ENCODE measurements at places on chromosomes 11 and 22.

- DNase-seq, result no peak
Observed at GRCh38 chr22:37213941-37214730, 1.9 kb upstream of the SSTR3 start.

DNA sequence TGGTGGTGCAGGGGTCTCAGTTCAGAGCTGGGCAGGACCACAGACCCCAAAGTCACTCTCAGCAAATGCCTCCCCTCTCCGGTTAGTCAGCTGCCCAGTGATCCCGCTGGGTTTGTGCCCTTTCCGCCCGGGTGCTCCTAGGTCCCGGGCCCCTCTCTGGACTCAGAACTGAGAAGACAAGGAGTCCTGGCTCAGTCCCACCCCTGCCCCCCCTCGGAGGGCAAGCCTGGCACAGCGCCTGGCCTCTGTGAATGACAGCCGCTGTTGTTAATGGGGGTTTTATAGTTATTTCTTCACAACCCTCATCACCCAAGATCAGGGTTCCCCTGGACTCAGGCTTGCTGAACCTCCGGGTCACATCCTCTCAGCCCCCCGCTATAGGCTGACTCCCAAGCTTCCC is 47.6 kb downstream of the ELFN2 start:
- no peak for DNase-seq

DNA sequence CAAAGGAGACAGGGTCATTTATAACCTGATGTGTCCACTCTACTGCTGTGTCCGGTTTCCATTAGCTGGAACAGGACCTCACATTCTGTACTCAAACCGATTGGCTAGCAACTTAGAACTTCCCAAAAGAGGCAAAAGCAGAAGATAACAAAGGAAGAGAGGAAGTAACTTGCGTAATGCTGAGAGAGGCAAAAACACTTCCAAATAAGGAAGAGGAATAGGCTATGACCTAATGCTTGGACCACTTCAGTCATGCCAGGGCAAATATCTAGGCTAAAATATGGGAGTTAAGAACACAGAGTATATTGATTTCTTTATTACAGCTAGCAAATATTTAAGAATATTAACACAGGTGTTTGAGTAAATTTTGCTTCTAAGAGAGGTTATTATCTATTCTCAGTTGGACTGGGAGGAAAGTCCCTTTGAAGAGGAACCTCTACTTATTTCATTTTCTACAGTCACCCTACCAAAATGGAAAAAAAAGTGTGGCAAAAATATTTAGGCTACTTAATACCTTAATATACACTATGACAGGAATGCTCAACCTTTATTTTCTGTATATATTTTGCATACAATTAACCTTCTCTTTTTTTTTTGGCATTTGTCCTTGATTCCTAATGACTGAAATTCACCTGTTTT is 499.8 kb upstream of the CHORDC1 start:
- no peak for DNase-seq

- DNase-seq, result no peak
Observed at GRCh38 chr11:64572143-64572542, 18.9 kb upstream of the SLC22A12 start.

GRCh38 chr22:46610356-46610755 is 9.8 kb upstream of the GRAMD4 start:
- no peak for DNase-seq

DNA sequence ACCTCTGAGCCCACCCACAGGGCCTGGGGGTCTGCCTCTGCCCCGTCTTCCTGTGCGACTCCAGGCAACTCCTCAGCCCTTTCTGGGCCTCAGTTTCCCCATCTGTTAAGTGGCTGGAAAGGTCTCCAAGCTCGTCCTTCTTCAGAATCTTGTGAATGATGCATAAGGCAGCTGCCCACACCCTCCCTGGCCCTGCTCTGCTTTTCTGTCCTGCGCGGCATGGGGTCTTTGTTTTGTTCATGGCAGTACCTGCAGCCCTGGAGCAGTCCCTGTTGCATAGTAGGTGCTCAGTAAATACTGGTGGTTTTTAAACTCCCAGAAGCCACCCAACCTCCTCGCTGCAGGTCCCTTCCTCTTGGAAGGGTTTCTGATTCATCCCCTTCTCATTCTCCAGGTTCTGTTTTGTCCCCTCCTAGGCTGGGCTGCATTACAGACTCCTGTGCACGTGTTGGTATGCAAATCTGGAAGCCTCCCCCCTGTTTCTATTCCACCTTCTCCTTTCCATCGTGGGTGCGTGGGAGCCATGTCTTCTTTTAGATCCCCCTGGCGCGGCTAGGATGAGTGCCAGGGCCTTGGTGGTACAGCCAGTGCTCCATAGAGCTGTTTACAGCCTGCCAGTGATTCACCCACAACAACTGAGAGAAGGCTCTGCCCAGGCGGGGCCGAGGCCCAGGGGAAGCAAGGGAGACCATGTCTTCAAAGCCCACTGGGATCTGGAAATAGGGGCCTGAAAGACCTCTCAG is 19.3 kb upstream of the SYT7 start:
- DNase-seq, result no peak

GRCh38 chr11:112363527-112363926 is 102.9 kb upstream of the PLET1 start:
- no peak for DNase-seq

DNA sequence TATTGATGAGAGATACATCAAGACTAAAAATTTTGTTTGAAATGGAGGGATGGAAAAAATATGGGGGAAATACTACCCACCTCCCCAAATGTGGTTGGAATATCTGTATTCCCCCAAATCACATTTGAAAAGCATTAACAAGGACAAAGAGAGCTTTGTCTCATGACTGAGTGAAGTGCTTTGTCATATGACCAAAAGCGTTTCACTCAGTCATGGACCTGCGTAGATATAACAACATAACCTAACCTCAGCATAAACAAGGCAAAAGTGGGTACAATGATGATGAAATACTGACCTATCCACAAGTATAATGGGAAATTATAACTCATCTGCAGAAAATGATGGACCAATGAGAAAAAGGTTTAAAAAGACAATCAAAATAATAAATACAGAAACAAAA is 418.3 kb downstream of the TBC1D22A start:
- DNase-seq, result no peak

DNA sequence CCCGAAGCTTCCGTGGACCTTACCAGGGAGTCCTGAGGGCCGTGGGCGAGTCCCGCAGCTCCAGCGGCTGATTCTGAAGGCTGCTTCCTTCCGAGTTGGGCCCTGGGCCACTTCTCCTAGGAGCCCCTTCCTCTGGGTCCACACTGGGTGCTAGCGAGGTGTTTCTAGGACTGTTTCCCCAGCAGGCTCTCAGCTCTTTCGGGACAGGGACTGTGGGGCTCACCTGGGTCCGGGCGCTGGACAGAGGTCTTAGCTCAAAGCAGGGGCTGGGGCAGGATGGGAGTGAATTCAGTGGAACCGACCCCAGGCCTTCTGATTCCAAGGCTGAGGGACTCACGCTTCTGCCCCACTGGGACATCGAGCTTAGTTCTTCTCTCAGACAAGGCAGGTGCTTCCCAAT is 29.3 kb upstream of the CSNK1E start:
- DNase-seq, result no peak

DNA sequence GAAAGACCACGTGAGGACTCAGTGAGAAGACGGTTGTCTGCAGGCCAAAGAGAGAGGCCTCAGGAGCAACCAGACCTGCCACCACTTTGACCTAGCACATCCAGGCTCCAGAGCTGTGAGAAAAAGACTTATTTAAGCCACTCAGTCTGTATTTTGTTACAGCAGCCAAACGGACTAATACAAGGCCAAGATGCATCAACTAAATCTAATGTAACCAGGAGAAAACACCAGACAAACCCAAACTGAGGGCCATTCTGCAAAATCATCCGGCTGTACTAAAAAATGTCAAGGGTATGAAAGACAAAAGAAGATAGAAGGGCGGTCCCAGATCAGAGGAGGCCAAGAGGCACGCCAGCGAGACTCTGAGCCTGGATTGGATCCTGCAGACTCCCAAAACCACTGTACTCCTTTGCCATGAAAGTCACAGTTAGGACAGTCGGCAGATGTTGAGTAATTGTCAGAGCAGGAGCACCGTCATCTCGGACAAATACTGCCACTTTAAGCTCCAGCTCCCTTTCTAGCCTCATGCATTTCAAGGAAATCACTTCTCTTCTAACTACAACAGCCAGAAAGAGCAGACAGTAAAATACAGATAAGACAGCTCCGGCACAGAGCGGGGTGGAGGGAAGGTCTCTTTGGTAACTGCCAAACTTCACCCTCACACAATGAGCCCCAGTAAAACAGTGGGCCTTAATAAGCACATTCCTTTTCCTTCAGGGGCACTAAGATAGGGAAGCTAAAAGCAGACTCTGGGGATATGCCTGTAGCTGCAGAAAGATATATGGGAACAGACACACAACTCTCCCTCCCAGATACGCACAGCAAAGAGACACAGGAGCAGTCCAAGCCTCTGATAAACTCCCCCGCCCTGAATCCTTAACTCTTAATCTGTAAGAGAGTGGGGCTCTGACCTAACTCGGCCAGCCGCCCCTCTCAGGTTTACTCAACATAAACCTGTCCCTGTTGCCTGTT is 3.5 kb upstream of the ZP1 start:
- DNase-seq, result no peak

- no peak for DNase-seq
Observed at GRCh38 chr22:29912605-29913398, 29.8 kb downstream of the MTMR3 start.

DNA sequence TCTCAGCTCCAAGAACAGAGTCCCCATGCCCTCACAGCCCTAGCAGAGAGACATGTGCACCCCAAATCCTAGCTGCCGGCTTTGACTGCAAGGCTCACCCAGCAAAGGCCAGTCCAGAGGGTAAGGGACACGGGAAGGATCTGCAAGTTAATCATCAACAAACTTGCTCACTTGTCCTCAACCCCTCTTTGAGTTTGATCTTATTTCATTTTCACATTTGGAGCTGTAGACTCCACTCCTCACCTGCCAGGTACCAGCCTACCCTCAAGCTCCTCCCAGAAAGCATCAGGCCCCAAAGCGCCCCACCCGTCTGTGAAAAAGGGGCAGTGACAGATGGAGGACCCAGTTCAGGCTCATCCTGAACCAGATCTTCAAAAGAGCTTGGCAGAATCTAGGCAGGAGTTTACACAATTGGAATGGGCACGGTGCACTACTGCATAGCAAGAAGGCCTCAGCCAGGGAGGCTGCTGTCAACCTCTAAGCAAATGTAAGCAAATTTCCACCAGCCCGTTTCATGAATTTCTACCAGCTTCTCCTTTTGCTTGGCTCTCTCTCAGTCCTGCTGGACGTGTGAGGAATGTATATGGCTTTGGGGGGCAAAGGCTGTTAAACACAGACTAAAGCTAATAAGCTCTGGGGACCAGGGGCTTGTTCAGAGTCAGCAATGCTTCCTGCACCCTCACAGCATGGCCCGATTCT is 5.5 kb downstream of the EHD1 start:
- DNase-seq, result no peak

- no peak for DNase-seq
Observed at GRCh38 chr11:101030692-101031091, 98.9 kb downstream of the PGR start.

GRCh38 chr22:17734187-17734586 is 40.1 kb downstream of the BID start:
- DNase-seq, result no peak

- no peak for DNase-seq
Observed at GRCh38 chr11:75170516-75171201, 19.8 kb downstream of the SLCO2B1 start.

GRCh38 chr22:49623715-49624114 is 204.0 kb downstream of the BRD1 start:
- no peak for DNase-seq

DNA sequence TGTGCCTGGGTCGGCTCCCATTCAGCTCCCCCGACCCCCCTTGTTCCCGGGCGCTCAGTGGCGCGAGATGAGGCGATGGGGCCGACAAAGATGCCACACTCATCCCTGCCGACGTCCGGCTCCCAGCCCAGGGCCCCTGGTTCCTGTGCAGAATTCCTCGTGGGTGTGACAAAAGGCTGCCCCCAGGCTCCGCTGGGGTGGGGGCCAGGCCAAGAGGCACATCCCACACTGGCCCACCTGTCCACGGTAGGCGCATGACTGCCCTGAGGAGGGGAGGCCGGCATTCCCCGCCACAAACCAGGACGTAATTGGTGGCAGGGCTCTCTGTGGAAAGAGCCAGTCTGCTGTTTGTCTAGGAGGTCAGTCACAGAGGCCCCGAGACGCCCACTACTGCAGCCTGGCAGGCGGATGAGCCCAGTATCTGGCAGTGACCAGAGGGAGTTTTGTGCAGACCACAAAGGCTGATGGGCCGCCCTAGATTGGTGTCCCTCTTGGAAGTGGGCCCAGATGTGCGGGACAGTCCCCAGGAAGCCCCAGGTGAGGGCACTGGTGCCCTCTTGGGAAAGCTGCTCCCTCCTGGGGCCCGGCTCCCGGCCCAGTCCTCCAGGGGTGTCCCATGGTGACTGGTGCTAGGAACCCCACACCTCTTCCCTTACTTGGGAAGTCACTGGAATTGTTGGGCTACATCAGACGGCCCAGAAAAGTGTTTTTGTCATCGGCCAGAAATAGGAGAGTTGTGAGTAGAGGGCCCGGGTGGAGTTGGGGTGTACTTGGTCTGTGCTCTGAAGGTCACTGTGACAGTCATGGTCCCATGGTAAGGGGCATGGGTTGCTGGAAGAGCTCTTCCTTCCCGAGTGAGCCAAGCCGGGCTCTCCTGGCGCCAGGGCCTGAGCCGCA is 5.8 kb downstream of the CCND1 start:
- no peak for DNase-seq

DNA sequence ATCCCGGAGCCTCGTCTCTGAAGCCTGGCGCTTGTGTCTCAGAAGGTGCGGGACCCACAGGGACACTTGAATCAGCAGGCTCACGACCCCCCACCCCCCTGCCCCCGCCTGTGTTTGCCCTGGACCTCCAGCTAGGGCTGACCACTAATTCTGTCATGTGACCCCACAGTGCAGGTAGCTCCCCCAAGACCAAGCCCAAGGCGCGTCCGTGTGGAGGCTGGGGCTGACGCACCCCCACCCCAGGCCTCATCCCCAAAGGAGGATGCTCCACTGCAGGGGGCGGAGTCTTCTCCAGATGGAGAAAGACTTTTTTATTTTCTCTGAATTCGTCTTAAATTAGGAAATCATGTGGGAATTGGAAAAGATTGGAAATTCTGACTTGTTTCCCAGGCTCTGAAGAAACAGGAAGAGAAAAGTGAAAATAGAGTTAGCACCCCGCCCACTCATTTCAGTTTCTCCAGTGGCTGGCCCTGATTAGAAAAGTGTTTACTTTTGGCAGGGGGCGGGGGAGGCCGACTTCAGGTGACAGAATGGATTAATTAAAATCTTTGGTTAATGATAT is 1.0 kb upstream of the RELA start:
- no peak for DNase-seq

DNA sequence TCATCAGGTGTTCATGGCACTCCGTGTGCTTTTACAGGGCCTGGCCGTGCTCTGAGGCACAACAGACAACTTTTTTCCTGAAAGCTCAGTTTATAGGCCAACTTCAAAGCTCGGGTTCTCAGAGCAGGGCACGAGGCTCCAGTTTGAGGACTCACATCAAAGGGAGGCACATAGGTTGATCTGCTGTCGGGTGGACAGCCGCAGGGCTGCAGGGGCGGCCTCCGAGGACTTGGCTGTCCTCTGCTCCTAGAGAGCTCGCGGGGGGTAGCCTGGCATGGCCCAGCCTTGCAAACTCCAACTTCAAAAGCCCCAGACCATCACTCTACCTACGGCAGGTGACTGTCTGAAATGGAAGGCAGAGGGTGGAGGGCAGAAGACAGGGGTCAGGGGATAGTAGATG is 31.6 kb downstream of the C11orf58 start:
- no peak for DNase-seq
